ENCODE measurements at places on chromosomes 2 and 18. TPM values are rescaled to one million over a fixed set of nuclear protein-coding genes. Genes with fewer than 3 reads are reported as not detected.

The OTOS gene
- not detected for total RNA-seq

The LDLRAD4 gene
- total RNA-seq: 94.3 TPM

The KCNJ3 gene
- 1.6 TPM for total RNA-seq

The ANKRD30B gene
- 11.0 TPM for total RNA-seq

The MC4R gene
- not detected for total RNA-seq

The CAD gene
- total RNA-seq: 33.4 TPM

The SPDYA gene
- total RNA-seq: 0.98 TPM

The TWIST2 gene
- total RNA-seq: 178 TPM
